Adrenal gland (tissue), 19 donors: ENCODE measurements at places on chromosomes 12 and 14. TPM values are rescaled to one million over a fixed set of nuclear protein-coding genes. Genes with fewer than 3 reads are reported as not detected.

TAS2R42 gene
- not detected for total RNA-seq

OTOGL gene
- 0.52 TPM for total RNA-seq

TRIM9 gene
- 1.4 TPM for total RNA-seq

GPR65 gene
- 1.7 TPM for total RNA-seq

TSPAN19 gene
- not detected for total RNA-seq

MYF6 gene
- total RNA-seq: not detected

SLC17A8 gene
- 0.28 TPM for total RNA-seq

STAC3 gene
- total RNA-seq: 2.4 TPM

GNB3 gene
- total RNA-seq: 1.7 TPM

R3HDM2 gene
- 81.0 TPM for total RNA-seq

VSX2 gene
- total RNA-seq: not detected

TMEM229B gene
- total RNA-seq: 44.2 TPM

RNF212B gene
- total RNA-seq: not detected

TBX3 gene
- total RNA-seq: 156 TPM

TAS2R30 gene
- 16.0 TPM for total RNA-seq

ZDHHC22 gene
- 1.2 TPM for total RNA-seq
